Hematopoietic multipotent progenitor cell treated with erythropoietin and hydrocortisone succinate and interleukin-3 and kit ligand, for 17 days (in vitro differentiated cells): ENCODE measurements at places on chromosomes 11 and 22.

DNA sequence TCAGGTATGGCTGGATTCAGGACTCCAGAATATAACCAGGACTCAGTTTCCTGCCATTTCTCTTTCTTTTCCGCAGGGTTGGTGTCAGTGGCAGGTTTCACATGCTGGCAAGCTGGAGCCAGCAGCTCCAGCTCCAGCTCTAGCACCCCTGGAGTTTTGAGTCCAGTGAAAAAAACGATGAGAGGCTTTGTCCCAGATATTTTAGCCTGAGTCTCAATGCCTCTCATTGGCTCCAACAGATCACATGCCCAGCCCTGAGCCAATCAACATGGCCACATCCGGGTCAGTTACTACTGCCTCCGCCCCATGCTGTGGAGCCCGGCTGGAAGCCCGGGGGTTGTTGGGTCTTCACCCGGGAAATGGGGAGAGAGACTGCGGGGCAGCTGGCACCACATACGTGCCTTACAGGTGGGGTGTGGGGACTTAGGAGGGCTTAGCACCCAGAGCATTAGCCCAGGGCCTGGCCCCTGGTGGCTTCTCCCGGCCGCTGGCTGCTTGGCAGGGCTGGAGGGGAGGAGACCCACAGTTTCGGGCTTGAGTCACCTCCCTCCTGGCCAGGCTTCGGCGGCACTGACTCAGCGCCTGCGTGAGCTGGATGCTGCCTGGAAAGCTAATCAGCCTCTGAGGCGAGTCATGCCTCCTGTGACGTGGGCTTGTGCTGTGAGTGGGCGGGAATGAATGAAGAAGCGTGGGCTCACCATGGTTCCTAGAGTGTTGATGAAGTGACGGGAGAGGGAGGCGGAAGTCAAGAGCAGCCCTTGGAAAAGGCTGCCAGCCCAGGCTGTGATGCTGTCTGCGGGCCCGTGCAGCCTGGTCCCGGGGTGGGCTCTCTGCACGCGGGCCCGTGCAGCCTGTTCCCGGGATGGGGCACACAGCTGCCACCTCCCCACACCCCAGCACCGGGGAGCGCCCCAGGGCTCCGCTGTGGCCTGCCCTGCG is 15.3 kb upstream of the MRTFA start:
- DNase-seq, result peak; percentile 97

GRCh38 chr11:125514336-125515101 is 18.5 kb upstream of the FEZ1 start:
- no peak for DNase-seq

DNA sequence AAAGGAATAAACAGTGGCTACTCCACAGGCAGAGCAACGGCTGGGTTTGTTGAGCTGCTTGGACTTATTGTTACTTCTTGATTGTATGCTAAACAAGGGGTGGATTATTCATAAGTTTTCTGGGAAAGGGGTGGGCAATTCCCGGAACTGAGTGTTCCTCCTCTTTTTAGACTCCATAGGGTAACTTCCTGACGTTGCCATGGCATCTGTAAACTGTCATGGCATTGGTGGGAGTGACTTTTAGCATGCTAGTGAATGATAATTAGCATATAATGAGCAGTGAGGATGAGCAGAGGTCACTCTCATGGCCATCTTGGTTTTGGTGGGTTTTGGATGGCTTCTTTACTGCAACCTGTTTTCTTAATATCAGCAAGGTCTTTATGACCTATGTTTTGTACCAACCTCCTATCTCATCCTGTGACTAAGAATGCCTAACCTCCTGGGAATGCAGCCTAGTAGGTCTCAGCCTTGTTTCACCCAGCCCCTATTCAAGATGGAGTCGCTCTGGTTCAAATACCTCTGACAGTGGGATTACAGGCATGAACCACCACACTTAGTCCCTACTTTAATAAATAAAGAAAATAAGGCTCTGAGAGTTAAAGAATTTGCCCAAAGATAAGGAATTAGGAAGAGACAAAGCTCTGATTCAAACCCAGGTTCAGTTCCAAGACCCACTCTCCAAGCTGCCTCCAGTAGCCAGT is 65.6 kb upstream of the CLMP start:
- DNase-seq, result no peak

DNA sequence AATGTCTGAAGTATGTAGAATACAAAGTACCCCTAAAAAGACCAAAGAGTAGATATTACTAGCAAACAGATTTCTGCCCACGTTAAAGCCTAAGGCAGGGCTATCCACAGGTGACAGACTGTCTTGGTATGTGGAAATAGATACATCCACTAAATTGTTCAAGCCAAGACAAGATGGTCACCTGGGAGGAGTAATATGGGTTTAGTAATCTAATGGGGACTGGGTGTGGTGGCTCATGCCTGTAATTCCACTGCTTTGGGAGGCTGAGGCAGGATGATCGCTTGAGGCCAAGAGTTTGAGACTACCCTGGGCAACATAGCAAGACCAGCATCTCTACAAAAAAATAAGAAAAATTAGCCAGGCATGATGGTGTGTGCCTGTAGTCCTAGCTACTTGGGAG is 7.5 kb downstream of the SGSM3 start:
- no peak for DNase-seq

DNA sequence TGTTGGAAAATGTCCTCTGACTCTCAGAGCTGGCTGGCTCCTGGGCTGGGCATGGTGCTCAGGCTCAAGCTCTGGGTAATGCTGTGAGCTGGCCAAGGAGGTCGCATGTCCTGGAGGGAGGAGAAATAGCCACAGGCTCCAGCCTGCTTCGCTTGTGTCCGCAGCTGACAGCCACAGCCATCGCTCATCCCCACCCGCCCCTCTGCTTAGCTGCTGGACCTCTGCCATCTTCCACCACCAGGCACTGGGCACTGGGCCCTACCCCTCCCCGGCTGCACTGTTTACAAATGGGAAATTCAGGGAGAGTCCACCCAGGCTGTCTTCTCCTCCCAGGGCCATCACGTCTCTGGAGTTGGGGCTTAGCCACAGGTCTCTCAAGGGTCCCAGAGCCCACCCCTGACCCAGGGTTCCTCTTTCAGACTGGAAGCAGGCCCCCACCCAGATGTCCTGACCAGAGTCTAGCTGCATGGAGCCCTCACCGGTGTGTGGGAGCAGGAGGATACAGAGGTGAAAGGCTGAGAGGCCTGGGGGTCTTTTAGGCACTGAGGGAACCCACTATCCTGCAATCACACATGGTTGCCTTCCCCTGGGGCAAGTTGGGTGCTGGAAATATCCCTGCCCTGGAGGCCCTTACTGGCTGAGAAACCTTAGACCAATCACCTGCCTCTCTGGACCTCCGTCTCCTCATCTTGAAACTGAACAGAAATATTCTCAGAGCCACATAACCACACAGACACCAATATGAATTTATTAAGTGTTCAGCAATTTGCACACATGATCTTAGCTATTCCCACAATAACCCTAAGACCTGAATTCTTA is 62.7 kb downstream of the CD82 start:
- no peak for DNase-seq

DNA sequence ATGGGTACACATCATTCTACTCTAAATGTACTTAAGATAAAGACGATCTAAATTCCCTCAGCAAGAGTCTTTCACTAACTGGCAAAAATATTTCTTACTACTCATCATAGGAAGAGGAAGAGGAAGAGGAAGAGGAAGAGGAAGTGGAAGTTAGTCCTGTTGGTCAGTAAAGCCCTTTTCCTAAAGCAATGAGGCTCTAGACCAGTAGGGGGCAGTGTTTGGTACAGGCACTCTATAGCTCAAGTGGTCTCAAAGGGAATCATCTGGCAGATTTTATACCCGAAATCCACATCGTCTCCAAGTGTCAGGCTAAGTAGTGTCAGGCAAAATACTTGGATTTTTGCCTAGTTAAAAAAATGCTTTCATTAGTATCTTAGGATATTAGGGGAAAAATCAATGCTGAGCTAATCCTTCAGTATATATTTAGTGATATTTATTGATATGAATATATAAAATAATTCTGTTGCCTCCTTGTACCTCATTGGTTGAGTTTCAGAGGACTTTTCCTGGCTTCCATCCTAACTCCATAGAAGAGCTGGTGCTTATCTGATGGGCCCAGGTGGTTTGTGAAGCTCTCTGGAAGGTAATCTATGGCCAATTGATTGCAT is 7.7 kb downstream of the BLID start:
- DNase-seq, result peak; percentile 14

DNA sequence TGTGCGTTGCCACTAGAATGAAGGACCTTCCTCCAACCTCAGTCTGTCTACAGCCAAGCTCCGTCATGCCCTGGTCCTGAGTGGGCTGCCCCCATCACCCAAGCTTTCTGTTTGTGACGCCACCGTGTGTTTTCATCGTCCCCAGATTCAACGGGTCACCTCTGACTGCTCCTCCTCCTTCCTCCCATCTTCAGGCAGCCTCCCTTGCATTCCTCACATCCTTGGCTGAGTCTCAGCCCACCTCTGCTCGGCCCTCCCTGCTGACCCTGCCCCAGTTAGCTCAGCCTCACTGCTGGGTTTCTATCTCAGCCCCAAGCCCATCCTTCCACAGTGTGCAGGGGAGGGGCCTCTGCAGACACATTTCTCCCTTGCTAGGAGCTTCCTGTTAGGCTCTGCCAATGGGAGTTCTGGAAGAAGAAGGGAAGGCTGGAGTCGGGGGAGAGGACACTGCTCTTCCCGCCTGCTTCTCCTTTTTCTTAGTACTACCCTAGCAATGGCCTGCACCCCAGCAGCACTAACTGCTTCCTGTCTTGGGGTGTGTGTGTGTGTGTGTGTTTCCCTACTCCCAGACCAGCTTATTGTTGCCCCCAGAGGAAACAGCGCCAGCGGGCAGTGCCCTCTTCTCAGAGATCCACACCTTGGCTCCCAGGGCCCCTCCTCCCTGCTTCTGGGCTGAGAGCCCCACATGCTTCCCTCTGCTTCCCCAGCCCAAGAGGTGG is 5.2 kb downstream of the IFT27 start:
- DNase-seq, result no peak

DNA sequence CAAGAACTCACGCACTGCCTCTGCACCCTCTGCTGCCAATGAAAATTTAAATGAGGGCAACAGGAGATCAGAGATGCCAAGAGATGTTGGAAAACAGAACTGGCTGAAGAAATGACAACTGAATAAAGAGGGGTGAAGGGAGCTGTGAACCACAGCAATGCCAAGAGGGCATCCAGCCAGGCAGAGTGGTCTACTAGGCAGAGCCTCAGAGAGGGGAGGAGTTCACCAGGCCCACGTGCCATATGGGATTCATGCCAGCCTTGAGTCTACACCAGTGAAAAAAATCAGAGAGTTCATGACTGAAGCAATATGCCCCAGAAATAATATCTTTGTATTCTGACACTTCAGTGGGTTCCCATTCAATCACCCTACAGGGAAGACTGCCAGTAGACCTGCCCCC is 4.4 kb downstream of the APOL2 start:
- no peak for DNase-seq

- DNase-seq, result no peak
These were observed 1365.4 kb upstream of the RAG2 start for GRCh38 chr11:37963440-37963839.

DNA sequence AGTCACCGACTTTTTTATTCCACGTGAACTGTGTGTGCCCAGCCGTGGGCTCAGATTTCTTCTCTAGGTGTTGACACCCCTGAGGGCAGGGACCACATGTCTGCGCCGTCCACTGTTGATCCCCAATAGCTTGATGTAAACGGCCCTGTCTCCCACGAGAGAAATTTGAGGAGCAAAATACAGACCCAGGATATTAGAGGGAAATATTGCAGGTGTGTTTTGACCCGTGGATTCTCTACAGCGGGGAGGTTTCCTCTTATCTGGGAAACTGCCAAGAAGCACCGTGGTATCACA is 437.5 kb downstream of the TBC1D22A start:
- DNase-seq, result no peak

GRCh38 chr11:114876234-114876633 is 197.9 kb downstream of the NXPE2 start:
- no peak for DNase-seq

GRCh38 chr22:39871008-39871798 is 22.4 kb downstream of the ENTHD1 start:
- no peak for DNase-seq

GRCh38 chr11:125345421-125346178 is 150.5 kb downstream of the FEZ1 start:
- peak; percentile 5 for DNase-seq

GRCh38 chr22:30212996-30213441 is 33.5 kb downstream of the LIF start:
- DNase-seq, result no peak

DNA sequence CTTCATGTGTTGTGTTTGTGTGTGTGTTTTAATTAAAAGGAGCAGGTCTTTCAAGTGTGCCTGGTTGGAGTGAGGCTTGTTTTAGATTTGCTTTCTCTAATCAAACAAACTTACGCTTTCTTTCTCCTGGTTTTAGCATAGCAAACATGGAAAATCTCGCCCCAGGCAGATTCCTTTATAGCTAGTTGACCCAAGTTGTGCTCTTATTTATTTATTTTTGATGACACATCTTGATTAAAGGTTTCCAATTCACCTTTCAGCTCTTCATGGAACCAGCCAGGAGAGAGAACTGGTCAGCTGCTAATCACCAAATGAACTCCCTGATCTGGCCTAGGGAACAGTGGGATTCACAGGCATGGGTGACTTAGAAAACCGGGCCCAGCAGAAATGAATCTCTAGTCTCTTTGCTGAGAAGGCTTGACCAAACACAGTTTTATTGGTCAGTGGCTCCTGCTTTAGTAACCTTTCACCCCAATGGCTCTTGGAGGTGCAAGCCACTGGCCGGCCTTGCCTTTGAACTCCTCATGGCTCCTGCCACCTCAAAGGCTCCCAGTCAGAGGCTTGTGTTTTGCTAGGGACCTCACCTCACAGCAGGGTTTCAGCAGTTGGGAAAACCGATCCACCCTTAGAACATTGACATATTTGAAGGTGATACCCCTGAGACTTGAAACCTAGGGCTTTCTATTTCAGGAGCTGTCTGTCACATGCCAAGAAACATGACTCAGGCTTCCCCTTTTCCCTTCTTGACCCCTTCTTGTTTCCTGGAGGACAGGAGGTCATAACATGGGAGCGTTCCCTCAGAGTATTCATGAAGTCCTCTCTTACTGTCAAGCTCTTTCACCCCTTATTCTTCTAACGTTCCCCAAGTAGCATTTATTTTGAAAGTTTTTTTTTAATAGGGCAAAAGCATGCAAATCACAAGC is 48.8 kb downstream of the EXT2 start:
- no peak for DNase-seq

GRCh38 chr11:29293825-29294224 is 723.0 kb downstream of the KCNA4 start:
- DNase-seq, result no peak

DNA sequence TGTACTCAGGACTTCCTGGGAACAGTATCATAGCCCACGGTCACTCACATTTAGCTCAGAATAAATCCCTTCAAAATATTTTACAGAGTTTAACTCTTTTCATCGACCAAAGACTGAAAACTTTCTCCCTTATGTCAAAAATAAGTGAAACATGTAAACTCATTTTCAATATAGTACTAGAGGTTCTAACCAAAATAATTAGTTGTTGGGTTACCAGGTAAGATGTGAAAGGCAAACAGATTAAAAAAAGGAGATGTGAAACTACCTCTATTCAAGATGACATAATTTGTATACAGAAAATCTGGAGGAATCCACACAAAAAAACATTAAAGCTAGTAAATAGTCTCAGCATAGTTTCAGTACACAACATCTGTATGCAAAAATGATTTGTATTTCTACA is 20.3 kb downstream of the XKR3 start:
- DNase-seq, result no peak

- DNase-seq, result no peak
These were observed 5.1 kb upstream of the ZNF143 start for GRCh38 chr11:9455722-9456121.

GRCh38 chr11:71931245-71931602 is 2.4 kb downstream of the RNF121 start:
- no peak for DNase-seq

GRCh38 chr11:111246956-111247355 is 1.4 kb downstream of the POU2AF2 start:
- DNase-seq, result no peak
